Activated CD4-positive, alpha-beta T cell treated with anti-CD3 and anti-CD28 coated beads for 1 hour (primary cell): ENCODE measurements at places on chromosomes 1 and 21.

- DNase-seq = no peak
Measured at GRCh38 chr1:212162635-212163034, 122.6 kb upstream of the PPP2R5A start.

DNA sequence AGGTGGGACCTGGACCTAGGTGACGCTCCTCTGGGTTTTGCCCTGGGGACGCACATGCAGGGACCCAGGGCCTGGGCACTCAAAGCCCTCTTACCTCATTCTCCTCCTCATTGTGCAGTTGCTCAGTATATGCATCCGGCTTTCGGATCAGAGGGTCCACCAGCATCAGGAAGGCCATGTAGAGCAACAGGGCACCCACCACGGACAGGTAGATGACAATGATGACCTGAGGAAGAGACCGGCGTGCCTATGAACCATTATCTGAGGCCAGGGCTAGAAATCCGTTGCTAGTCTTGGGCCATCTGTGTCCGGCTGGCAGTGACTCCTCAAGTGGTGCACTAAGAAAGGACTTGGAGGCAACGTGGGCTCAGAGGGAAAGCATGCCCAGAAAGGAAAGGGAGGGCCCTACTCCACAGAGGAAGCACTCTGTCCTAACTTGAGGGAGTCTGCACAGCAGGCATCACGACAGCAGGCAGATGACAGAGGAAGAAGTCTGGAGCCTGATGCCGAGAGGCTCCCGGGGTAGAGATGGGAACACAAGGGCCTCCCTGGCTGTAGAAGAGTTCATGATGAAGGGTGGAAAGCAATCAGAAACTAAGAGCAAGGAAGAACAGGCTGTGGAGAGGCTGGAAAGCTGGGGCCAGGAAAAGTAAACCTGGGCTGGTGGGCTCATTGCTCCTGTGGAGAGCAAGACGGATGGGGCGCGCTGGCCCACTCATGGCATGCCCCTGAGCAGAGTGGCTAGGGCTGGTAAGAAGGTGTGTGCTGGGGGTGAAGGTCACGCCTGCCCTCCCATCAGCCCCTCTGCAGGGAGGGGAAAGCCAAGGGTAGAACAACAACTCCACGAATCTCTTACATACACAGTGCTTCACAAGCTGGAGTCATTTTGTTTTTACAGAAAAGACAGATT, 10.3 kb downstream of the TMEM9 start:
- no peak for DNase-seq

DNA sequence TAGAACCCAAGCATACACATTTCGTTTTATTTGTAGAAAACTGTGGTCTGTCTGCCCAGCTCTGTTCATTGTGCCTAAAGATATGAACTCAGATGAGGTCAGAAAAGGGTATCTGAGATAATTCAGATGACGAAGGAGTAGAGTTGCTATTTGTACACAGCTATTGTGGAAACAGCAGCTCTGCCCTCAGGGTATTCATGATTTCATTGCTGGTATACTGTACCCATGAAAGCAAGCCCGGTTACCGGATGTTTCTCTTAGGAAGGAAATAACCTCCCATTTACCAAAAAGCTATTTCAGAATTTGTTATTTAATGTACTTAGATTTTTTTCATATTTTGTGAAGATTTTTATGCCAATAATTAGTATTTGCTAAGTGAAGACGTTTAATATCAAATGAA, 37.8 kb downstream of the SMAP2 start:
- no peak for DNase-seq

- no peak for DNase-seq
Measured at GRCh38 chr1:236302941-236303340, 21.2 kb upstream of the ERO1B start.

- DNase-seq = no peak
Measured at GRCh38 chr1:50195205-50195604, 86.5 kb downstream of the ELAVL4 start.

GRCh38 chr1:201610858-201611257, 71.9 kb downstream of the NAV1 start:
- DNase-seq = no peak

GRCh38 chr1:89125240-89125912, 538 bp downstream of the GBP2 start:
- DNase-seq = no peak

GRCh38 chr1:84352298-84353106, 45.8 kb upstream of the DNASE2B start:
- no peak for DNase-seq

DNA sequence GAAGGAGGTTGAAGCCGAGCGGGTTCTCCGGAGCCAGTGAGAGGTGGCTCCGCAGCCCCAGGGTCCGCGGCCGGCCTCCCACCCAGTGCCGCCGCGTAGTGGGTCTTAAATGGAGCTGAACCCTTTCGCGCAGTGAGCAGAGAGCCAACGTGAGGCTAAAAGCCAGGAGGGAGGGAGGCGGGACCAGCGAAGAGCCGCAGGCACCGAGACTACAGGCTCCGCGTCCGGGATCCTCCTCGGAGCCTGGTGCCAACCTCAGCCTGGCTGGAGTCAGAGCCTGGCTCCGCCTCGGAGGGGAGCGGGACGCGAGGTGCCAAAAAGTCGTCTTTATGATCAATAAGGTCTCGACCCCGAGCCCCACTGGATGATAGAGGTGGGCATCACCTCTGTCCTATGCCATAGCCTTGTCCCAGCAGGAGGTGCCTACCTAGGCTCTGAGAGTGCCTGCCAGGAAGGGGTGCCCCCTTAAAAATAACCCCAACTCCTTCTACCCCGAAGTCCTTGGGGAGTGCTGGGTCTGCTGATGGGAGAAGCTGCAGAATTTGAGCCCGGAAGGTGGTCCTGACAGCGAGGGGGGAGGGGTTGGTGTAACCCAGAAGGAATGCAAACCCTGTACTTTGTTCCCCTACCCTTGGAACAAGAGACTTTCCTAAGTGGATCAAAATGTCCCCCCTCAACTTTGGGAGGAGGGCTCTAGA, 1.6 kb downstream of the IGSF21 start:
- DNase-seq = no peak

DNA sequence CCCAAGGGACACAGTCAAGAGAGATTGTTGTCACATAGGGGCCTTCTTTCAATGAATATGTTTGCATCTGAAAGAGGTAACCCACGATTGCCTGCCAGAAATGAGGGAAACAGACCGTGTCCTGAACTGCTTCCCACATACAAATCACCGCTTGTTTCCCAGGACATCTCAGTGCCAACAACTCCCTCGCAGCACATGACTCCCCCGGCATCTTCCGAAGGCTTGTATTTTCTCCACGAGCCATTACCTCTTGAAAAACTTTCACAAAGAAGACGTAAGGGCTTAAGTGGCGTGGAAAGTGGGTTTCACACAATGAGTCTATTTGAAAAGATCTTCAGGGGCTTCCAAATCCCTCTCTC, 31.6 kb upstream of the PDE9A start:
- DNase-seq = no peak

DNA sequence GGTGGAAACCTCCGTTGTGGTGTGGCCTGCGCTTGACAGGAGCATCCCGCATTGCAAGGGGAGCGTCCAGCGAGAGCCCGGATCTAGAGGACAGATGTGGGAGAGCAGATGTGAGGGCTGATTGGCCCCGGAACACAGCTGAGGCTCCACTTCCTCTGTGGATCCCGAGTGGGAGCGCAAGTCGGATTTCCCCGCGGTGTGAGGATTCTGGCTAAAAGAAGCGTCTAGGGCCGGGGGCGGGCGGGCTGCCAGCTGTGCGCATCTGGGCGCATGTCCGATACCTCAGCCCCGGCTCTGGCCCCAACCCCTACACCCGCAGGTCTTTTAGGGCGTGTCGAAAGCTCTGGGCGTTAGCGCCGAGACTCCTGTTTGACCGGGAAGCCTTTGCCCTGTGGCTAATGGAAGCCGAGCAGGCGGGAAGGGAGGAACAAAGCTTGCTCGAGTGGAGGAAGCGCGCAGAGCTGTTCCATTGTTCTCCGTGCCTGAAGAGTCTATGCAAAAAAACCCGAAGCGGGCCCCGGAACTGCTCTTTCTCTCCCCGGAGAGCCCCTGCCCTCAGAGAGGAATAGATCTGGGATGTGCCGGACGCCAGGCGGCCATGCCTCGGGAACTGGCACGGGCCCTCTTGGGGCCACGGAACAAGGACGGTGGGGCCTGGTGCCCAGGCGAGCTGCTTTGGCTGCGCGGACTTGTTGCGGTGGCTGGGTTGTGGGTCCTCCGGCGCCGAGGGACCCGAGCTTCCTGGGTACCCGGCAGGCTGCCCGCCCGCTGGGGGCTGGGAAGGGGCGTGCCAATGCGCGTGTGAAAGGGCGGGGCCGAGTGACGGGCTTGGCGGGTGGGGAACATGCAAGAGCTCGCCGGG, 111.1 kb downstream of the NAV1 start:
- DNase-seq = no peak

- DNase-seq = no peak
Measured at GRCh38 chr1:43986712-43987111, 4.7 kb upstream of the CCDC24 start.

GRCh38 chr1:9847269-9847668, 23.5 kb upstream of the CLSTN1 start:
- DNase-seq = no peak

DNA sequence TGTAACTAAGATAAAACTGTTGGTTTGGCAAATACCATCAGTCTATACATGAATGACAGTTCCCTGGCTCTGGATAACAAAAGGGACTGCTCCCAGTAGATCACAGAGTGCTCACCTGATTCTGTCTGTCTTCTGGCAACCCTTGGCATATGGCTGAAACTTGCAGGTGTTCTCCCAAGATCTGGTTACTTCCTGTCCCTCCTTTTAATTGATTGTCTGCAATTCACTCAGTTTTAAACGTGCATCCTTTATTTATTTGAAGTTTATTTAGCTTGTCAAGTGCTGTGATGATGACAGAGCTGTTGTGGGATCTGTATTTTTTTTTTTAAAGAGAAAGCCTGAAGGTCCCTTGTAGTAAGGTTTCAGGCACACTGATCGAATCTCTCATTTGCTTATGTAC, 3.4 kb downstream of the KCNA3 start:
- no peak for DNase-seq

DNA sequence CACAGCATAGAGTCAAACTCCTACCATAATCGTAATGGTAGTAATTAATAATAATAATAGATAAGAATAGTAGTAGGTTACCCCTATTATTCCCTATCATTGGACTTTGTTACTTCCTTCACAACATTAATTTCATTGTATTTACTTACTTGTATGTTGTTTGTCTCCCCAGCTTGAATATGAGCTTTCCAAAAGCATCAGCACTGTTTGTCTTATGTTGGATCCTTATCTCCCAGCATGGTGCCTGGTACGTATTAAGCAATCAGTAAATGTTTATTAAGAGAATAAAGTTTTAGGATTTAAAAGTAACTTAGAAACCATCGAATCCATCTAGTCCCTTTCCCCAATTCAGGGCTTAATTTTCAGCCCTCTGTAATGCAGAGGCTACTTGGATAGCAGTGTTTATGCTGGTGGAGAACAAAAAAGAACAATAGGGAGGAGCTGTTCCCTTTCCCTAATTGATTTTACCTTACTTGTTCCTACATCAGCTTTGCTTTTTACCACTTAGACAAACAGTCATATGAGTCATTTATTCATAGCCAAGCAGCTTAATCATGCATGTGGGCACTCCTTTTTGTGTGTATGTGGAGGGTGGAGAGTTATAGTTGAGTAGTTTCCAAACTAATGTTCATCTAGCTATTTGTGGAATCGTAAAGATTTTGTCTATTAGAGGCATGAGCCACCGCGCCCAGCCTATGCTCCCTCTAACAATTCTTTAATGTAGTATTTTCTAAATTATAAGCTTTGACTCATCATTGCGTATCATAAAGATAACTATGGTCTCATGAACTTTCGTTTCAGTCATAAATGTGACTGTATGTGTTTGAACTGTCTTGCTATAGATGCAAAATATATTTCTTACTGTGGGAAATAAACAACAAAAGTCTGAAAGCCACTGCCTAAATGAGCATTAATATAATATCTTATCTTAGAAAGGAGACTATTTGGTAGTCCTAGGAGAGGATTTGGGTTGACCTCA, 20.9 kb upstream of the DR1 start:
- no peak for DNase-seq

DNA sequence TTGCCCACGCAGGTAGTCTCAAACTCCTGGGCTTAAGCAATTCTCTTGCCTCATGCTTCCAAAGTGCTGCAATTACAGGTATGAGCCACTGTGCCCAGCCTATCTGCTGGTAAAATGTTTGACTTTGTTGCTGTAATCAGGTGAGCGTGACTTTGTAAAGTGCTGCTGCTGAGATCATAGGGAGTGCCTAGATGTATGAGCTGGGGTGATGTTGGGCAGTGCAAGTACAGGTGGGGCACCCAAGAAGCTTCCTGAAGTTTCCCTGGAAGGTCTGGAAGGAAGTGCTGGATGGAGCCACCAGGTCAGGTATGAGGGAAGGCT, 43.1 kb downstream of the KIF21B start:
- DNase-seq = no peak

DNA sequence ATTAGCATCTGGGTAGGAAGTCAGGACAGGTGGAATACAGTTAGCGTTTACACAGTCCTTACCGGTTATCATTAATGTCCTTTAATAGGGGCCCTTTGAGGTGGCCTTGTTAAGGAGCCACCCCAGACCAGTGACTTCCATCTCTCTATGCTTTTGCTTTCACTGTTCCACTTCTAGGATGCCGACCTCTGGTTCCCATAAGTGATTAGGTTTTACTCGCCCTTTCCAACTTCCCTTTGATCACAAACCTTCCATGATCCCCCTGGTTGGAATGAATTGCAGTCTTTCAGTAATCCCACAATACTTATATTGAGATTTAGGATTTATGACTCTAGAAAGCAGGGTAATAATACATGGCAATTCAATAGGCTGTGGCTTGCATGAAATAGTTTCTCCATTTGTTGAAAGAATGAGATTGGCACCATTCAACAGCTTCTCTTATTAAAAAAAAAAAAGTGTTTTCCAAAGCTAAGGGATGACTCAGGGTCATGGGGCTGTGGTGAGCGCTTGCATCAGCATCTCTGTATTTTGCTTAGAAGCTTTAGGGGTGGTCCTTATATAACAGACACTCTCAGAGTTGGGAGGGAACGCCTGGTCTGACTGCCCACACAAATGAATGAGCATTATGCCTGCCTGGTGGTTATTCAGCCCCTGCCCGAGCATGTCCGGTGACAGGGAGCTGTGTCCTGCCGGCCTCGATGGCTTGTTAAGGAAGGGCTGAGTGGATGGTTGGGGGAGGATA, 110.5 kb downstream of the CNIH3 start:
- no peak for DNase-seq

DNA sequence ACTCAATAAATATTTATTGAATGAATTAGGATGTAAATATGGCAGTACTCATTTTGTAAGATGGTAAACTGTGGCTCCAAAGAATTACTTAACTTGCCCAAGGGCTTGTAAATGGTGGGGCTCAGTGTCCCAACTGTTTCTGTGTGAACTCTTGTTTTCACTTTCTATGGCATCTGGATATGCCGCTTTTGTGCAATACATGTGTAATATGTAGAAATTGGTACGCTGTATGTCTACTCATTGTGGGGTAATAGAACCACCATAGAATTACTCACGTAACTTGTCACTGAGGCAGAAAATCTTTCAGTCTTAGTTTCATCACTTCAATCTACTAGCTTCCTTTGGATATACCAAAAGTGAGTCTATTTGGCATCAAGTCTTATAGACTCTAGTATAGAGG, 977 bp downstream of the PRPF3 start:
- DNase-seq = no peak

GRCh38 chr21:40613546-40614030, 233.4 kb downstream of the DSCAM start:
- no peak for DNase-seq

GRCh38 chr1:110786802-110787327, 86.1 kb upstream of the CD53 start:
- no peak for DNase-seq
